ENCODE measurements at places on chromosomes 3 and 15.

- no peak for DNase-seq
Measured at GRCh38 chr3:56812754-56813652, 11.3 kb upstream of the ARHGEF3 start.

DNA sequence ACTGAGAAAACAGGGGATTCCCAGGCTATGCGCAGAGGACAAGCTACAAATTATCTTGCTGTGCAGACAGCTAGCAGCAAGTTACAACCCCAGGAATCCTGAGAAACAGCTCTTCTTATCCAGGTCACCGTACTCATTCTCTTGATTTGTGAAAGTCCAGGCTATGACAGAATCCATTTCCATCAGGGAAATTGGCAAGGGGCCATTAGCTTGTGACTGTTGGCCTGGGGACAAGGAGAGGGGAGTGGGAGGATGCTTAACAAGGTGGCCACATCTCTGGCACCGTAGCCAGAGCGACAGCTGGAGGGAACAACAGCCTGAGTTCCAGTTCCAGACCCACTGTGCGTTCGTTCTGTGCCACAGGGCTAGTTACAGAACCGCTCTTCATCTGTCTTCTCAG is 44.9 kb upstream of the PLXNA1 start:
- no peak for DNase-seq

- DNase-seq = no peak
Measured at GRCh38 chr15:86375733-86376280, 296.1 kb downstream of the AGBL1 start.

DNA sequence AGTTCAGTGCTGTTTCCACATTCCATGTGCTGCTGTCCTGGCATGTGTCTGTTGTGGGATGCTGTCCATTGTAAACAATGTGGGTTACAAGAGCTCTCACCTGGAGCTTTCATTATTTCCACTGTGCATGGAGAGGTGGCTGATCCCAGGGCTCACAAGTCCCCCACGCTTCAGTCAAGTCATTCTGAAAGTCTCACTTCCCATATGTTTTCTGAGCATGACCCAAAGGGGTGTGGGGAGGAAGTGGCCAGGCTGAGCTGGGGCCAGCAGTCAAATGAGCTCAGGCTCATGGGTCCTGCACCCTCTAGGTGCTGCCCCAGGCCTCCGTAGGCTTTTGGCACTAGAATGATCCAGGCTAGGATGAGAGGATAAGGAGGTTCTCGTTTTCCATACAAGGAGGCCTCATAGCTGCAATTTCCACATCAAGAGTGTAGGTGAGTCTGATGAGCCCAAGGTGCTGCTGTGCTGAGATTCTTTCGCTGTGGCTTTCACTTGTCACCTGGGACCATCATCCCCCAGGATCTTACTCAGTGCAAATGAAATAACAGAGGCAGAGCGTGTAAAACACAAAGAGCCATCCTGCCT is 22.0 kb downstream of the STARD5 start:
- no peak for DNase-seq

GRCh38 chr15:26656080-26656479 is 116.8 kb downstream of the GABRB3 start:
- DNase-seq = no peak

DNA sequence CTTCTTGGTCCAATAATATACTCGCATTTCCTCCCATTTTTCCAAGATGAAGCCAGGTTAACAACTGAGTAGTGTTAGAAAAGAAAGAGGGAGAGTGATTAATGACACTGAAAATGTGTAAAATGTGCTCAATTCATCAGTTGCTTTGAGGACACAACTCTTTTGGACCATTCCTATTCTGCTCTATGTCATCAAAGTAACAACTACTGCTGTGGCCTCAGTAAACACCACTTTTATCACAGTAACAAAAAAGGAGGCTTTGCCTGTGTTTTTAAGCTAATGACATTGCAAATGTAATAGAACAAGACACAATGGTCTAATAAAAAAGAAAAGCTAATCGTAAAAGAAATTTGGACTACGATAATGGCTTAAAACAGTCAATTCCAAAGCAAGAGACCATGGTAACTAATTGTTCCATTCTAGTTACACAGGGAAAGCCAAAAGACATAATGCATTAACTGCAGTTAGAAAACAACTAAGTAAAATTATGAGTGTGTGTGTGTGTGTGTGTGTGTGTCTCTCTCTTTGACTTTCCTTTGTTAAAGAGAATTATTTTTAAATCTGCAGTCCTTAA is 221.1 kb downstream of the MAGI1 start:
- DNase-seq = no peak

- no peak for DNase-seq
Measured at GRCh38 chr3:38141173-38141951, 2.9 kb downstream of the MYD88 start.

GRCh38 chr15:48393645-48394506 is 62.6 kb downstream of the DUT start:
- DNase-seq = no peak

- DNase-seq = no peak
Measured at GRCh38 chr15:39672666-39673065, 91.8 kb downstream of the THBS1 start.

DNA sequence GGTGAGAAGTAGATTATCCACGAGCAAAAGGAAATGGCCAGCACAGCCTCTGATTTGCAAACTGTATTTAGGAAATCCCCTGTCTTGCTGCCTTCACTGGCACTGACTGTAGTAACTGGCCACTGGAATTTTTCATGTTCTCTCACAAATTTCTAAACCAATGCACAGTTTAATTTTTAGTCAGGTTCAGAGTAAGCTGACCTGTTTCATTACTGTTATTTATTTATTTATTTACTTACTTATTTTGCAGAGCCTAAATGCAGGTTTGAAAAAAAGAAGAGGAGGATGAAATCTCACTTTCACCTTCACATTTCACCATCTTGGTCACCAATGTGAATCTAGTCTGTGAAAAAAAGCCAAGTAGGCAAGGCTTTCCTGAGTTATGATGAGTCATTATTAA is 291.0 kb downstream of the PLOD2 start:
- DNase-seq = no peak

DNA sequence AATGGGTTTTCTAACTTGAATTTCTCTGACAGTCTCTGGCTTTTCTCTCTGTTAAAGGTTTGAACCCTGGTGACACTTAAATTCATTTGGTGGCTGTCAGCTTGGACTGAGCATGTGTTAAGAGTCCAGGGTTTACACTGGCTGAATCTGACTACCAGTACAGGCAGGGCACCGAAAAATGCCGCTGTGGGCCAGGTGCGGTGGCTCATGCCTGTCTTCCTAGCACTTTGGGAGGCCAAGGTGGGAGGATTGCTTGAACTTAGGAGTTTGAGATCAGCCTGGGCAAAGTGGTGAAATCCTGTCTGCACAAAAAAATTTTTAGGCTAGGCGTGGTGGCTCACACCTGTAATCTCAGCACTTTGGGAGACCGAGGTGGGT is 1.8 kb downstream of the MANF start:
- DNase-seq = no peak

DNA sequence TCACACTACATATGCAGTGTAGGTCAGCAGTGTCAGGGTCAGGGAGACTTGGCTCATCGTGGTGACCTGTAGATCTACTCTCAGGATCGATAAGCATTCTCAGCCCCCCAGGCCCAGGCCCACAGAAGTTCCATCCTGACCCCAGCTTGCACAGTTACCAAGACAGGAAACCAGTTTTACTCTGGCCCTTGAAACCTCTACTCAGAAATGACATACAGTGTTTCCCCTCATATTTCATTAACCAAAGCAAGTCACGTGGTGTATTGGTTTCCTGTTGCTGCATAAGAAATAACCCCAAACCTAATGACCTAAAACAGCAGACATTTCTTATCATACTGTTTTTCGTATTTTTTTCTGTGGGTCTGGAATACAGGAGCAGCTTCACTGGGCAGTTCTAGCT is 242.2 kb downstream of the SLCO3A1 start:
- DNase-seq = no peak

- DNase-seq = no peak
Measured at GRCh38 chr3:157145606-157146322, 14.2 kb downstream of the CCNL1 start.

GRCh38 chr3:113183748-113184661 is 27.4 kb upstream of the BOC start:
- no peak for DNase-seq

DNA sequence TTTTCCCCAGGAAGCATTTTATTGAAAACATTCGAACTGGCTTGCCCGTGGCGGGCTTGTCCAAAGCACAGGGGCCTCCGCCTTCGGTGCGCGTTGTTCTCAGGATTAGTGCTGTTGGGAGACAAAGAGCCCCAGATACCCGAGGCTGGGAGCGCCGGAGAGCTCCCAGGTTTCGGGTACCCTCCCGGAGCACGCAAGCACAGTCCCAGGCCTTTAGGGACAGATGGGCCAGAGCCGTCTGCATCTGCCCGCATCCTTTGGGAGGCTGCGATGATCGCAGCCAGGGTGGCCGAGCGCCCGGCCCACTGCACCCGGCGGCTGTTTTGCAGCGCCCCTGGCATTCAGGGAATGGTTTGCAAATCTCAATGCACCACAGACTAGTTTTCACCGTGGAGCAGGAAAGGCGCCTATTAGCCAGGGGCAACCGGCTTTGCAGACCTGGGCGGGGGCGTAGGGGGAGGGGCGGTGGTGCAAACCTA is 5.0 kb upstream of the FEZF2 start:
- DNase-seq = no peak

GRCh38 chr15:73926219-73927002 is at the start of gene LOXL1:
Gene LOXL1 (plus strand): TSS chr15:73926462. CDS start chr15:73926784, 322 bp downstream.
- DNase-seq = no peak

- no peak for DNase-seq
Measured at GRCh38 chr3:139320551-139321309, 23.1 kb upstream of the MRPS22 start.

GRCh38 chr3:187319699-187320302 is 28.3 kb upstream of the MASP1 start:
- DNase-seq = peak; percentile 4

- no peak for DNase-seq
Measured at GRCh38 chr15:91369823-91370222, 269.8 kb downstream of the SV2B start.

DNA sequence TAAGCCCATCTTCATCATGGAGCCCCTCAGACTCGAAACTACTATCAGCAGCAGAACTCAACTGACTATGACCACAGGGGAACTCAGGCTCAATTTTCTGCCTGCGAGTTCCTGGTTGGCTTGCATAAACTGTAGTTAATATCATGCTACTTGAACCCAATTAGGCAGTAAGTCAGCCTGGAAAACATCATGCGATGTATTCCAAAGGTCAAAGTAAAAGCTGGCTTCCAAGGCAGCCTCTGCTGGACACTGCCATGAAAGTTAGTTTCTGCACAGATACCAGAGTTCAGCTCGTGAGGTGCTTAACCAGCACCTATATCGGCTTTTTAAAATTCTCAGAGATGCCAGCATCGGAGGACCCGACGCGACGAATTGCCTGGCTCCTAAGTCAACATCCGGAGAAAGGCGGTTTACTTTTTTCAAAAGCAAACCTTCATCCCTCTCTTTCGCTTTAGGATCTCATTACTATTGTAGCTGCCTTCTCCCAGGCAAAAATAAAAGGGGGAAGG is 3.8 kb downstream of the ANP32A start:
- no peak for DNase-seq

GRCh38 chr3:189848395-189849040 is 217.3 kb downstream of the TP63 start:
- no peak for DNase-seq

DNA sequence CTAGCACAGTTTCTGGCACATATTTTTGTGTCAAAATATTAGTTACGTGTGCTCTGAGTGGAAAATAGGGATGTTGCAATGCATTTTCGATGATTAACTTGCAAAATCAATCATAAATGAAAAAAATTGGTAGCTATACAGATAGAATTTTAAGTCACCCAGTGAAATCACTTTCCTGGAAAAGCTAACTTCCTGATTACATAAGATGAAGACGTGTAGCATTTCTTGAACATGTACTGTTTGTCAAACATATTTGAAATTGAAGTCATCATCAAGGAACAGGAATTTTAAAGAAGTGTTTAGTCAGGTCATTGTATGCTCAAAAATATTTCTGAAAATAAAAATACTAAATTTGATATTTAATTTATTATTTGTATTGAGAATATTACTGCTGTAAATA is 977.7 kb downstream of the PLOD2 start:
- no peak for DNase-seq

- no peak for DNase-seq
Measured at GRCh38 chr15:33068007-33068481, 126.5 kb downstream of the FMN1 start.

DNA sequence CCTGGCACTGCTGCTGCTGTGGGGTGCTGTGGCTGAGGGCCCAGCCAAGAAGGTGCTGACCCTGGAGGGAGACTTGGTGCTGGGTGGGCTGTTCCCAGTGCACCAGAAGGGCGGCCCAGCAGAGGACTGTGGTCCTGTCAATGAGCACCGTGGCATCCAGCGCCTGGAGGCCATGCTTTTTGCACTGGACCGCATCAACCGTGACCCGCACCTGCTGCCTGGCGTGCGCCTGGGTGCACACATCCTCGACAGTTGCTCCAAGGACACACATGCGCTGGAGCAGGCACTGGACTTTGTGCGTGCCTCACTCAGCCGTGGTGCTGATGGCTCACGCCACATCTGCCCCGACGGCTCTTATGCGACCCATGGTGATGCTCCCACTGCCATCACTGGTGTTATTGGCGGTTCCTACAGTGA is 2.1 kb downstream of the GRM2 start:
- DNase-seq = no peak

DNA sequence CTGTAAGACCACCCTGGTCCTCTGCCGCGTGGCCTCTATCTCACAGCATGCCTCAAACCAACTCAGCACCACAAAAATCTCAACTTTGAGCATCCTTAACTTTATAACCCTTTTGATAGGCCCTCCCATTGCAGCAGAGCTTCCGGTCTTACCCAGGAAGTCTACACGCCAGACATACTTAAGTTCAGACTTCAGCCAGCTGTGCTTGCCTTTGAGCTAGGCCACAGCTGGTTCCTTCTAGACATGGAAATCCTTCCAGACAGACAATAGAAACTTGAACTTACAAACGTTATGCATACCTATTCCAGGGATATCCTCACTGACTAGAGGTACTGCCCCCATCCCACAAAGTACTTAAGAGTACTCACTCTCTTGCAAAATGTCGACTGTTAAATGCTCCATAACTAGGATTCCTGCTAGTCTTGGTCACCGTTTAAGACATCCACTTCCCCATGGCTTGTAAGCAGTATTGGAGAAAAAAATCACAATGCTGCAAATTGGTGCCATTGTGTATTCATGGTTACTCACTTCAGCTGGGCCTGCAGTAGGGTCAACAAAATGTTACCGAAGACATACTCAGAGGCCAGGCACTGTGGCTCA is 183.5 kb downstream of the TBL1XR1 start:
- DNase-seq = no peak

GRCh38 chr3:172256101-172256734 is 192.0 kb downstream of the GHSR start:
- DNase-seq = no peak
